ENCODE measurements at places on chromosomes 2 and 18. TPM values are rescaled to one million over a fixed set of nuclear protein-coding genes. Genes with fewer than 3 reads are reported as not detected.

The RIT2 gene
- total RNA-seq = not detected

The ORMDL1 gene
- total RNA-seq = 64.1 TPM

GRCh38 chr2:208783184-208783583 is 376.6 kb downstream of the PTH2R start:
- no peaks in the 10 kb centered on the region for H3K4me1 ChIP-seq
- no peak for DNase-seq
- no peak overlapping the region for H3K27ac ChIP-seq
- H3K27me3 ChIP-seq = no peaks in the 10 kb centered on the region

DNA sequence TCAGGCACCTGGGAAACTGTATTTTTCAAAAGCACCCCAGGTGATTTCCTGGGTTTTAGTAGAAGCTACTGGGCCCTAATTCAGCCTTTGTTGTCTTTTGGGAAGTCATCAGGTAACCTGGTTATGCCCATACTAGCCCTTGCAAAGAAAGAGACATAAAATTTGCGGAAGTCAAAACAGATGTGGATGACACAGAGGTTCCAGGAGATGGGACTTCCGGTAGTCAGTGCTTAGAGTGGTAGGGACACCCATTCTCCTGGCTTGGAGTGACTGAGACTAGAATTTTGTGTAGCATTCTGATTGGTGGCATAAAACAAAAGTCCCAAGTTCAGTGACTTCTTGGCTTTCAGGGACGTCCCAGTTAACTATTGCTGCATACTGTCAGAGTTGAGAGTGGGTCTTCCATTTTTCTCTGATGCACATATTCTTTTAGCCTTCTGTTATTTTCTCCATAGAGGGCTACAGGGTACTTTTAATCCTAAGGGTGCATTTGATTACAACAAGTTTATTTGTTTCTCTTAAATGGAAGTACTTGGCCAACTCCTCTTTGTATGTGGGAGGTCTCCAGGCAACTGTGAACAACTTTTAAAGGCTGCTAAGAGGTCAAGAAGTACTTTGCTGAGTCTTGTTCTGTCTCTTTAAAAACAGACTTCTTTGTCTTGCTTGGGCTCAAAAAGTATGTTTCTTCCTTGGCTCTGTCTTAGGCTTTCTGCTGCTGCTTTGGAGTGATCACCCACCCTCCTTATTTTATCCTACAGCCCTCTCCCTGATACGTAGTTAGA is 8.8 kb downstream of the NAB1 start:
- H3K27ac ChIP-seq = no peak overlapping the region
- H3K27me3 ChIP-seq = no peaks in the 10 kb centered on the region

DNA sequence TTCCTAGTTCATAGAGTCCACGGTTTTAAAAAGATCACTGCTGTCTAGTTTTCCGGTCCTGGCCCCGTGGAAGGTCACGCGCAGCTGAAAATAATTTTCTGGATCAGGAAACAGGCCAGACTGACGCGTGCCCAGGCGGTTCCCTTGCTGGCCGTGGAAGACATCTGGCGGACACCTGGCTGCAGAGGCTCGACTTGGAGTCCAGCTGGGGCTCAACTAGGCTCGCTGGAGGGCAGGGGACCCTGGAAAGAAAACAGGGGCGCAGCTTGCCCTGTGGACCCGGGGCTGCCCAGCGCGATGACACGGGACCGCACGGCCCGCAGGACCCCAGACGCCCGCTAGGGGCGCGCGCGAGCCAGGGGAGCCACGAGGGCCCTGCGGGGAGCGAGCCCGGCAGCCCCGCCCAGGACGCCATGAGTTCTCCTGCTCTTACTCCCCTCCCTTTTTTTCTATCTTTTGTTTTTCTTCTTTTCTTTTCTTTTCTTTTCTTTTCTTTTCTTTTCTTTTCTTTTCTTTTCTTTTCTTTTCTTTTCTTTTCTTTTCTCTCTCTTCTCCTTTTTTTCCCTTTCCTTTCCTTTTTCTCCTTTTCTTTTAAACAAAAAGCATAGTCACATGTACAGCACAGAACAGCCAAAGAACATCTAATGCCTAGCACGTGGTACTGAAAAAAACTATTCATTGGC is 43.2 kb upstream of the UBE2F start:
- no peaks in the 10 kb centered on the region for H3K27me3 ChIP-seq
- no peak overlapping the region for H3K27ac ChIP-seq
- H3K4me3 ChIP-seq = peak overlapping the region; percentile 7
- H3K4me1 ChIP-seq = peaks cover 15% of the 10 kb centered on the region
- H3K36me3 ChIP-seq = no peaks in the 10 kb centered on the region
- peak; percentile 86 for DNase-seq
